Amniotic stem cell (primary cell): ENCODE measurements at places on chromosomes 12 and 14.

DNA sequence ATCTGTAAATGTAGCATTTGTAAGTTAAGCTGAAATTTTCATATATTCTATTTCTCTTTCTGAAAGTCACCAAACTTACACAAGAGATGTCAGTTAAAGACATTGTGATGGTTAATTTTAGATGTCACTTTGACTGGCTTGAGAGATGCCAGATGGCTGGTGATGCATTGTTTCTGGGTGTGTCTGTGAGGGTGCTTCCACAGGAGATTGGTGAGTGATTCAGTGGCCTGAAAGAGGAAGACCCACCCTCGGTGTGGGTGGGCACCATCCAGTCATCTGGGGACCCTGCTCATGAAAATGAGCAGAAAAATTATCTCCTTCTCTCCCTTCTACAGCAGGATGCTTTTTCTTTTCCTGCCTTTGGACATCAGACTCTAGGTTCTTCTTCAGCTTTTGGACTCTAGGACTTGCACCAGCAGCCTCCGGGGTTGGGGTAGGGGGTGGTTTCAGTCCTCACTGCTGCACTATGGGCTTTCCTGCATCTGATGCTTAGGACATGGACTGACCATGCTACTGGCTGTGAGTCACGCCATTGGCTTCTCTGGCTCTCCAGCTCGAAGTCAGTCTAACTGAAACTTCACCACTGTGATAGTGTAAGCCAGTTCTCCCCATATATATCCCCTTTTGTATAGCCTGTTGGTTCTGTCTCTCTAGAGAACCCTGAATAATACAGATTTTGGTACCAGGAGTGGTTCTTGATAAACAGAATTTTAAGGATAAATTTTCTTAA is 20.9 kb downstream of the PDE6H start:
- DNase-seq: no peak

GRCh38 chr12:39235990-39236767 is 206.7 kb downstream of the KIF21A start:
- no peak for DNase-seq

GRCh38 chr12:16331998-16332397 is 15.4 kb upstream of the MGST1 start:
- DNase-seq: no peak

GRCh38 chr12:131384544-131384855 is 326.4 kb upstream of the SFSWAP start:
- no peak for DNase-seq

GRCh38 chr14:101464310-101464983 is 96.8 kb upstream of the DIO3 start:
- no peak for DNase-seq

DNA sequence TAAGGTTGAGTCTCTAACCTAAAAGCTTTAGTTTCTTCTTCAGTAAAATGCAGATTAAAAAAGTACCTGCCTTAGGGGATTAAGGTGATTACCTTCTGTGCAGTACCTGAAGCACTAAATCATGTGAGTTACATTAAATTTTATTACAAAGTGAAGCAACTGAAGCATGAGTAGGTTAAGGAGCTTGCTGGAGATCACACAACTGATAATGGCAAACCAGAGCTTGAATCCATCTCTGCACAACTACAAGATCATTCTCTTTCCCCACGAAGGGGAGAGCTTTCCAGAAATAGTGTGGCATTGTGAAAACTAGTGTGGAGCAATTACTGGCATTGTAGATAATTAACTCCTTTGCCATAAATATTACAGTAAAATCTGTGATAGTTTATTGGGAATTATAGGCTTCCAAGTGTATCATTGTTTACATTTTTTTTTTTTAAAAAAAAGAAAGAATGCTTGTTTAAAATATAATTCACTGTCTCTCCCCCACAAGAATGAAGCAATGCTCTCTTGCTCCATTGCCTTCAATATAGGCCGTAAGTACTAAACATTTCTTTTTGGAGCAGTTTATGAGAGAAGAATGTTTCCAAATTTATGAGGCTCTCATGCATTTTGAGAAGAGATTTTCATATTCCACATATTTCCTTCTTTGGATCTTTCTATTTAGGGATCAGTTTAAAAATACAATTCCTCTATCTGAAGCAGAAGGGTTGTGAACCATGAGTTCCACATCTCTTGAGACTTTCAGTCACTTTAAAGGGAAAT is 20.5 kb downstream of the SLC38A2 start:
- DNase-seq: no peak

DNA sequence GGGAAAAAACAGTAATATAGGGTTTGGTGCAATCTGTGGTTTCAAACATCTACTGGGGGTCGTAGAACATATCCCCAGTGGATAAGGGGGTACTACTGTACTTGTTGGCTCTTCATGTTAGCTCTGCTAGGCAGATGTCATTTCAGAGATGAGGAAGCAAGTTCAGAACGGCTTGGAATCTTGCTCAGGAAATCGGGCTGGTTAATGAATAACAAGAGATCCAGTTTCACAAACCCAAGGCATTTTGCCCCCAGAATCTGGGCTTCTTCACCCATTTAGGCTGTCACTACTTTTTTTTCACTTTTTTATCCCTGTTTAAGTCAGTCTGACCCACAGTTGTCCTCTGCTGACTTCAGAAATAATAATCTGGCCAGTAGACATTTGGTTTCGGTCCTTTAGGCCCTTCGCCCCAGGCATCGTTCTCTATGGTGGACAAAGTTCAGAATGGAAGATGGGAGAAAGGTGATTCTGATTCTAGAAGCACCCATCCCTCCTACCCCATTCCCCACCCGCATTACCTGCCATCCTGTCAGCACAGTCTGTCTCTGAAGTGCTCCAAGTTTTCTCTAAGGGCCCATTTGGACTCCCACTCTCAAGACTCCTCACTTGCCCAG is 4.5 kb downstream of the SUOX start:
- DNase-seq: no peak

DNA sequence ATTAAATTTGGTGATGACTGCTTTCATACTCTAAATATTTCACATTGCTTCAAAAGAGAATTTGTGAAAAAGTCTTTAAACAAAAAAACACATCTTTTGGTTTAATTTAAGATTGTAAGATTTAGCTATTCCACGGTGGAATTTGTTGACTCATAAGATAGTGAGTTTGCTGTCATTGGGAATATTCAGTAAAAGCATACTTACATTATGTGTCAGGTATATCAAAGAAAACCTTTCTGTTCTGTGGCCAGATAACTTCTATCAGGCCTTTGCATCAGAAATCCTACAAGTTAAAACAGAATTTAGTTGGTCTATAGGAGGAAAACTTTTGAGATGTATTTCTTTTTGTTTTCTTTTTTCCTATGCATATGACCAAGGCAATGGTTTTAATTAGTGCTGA is 148.8 kb upstream of the E2F7 start:
- DNase-seq: no peak

DNA sequence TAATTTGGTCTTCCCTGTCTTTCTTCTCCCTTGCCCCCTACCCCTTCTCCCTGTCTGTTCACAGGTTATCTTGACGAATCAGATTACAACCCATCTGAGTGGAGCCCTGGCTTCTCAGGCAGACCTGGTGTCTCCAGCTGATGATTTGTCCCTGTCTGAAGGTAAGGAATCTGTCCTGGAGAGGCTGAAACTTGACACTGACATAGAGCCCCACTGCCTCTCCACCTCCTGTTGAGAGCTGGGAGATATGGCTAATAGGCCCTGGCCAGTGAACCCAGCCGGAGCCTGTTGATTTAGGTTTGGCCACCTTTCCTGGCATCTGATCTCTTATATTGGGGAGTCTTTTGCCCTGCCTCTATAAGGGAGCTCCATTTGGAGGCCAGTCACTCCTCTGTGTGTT is 472.2 kb downstream of the RAD51B start:
- no peak for DNase-seq

DNA sequence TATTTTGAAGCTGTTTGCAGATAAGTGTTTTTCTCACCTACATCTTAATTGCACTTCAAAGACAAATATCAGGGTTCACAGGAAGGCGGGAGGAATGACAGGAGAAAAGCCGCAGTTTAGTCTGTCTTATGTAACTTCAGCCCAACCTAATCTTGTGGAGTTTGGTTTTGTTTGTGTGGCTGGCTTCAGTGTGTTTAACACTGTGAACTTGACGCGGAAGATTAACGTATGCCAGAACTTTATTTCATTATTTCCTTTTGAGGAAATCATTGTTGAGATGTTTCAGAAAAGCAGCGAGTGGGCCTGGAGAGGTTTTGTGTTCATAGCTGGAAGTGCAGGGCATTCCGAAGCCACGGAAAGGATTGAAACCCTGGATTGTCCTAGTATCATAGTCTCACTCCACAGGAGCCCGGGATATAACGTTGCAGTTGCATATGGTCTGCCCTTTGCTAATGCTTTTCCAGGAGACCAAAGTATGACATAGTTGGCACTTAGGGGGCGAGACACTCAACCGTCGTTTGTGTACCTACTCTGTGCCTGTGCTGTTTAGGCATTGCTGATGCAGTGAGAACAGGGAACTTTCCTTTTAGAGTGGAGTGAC is 2.0 kb downstream of the PELI2 start:
- no peak for DNase-seq

DNA sequence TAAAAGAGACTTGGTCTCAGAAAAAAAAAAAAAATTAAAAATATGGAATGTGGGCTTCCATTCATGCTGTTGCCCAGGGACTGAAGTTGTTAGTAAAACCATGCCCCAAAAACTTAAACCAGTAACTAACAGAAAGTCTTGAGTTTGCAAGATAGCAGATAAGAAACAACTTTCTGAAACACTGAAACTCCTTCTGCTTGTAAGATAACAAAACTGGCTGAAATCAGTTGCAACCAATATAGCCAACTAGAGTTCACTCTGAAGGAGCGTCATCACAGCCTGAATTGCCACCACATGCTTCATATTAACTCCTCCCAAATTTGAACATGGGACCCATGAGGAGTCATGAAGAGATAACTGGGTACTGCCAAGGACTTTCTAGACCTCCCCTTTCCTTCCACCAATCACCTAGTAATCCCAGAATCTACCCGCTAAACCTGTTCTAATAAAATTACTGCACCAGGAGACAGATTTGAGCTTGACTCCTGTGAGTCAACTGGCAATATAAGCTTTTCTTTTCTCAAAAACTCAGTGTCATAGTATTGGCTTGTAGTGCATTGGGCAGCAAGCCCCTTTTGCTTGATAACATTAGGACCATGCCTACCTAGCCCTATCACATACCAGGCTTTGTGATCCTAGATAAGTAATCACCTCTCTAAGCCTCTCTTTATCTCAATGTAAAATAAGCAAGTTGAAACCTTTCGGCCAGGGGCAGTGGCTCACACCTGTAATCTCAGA is 53.6 kb downstream of the R3HDM2 start:
- no peak for DNase-seq

- no peak for DNase-seq
These were observed 3.5 kb downstream of the ALX1 start for GRCh38 chr12:85283560-85283959.

DNA sequence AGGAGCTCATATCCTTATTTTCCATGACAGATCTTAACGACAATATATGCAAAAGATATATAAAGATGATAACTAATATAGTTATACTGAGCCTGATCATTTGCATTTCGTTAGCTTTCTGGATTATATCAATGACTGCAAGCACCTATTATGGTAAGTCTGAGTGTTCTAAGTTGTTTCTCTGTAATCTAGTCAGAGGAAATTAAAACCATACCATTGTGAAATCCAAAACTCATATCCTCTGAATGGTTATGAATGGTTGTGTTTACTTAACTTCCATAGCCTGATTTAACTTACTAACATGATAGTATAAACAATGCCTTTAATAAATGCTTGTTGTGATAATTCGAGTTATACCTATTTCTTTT is 760 bp downstream of the TMEM19 start:
- no peak for DNase-seq

GRCh38 chr14:71076462-71077092 is 169.3 kb downstream of the PCNX1 start:
- DNase-seq: no peak

GRCh38 chr12:96364092-96364700 is 36.0 kb downstream of the CDK17 start:
- DNase-seq: no peak

- DNase-seq: no peak
These were observed 108.3 kb downstream of the SEC23A start for GRCh38 chr14:38994731-38995130.
